ENCODE measurements at places on chromosomes 3 and 15.

DNA sequence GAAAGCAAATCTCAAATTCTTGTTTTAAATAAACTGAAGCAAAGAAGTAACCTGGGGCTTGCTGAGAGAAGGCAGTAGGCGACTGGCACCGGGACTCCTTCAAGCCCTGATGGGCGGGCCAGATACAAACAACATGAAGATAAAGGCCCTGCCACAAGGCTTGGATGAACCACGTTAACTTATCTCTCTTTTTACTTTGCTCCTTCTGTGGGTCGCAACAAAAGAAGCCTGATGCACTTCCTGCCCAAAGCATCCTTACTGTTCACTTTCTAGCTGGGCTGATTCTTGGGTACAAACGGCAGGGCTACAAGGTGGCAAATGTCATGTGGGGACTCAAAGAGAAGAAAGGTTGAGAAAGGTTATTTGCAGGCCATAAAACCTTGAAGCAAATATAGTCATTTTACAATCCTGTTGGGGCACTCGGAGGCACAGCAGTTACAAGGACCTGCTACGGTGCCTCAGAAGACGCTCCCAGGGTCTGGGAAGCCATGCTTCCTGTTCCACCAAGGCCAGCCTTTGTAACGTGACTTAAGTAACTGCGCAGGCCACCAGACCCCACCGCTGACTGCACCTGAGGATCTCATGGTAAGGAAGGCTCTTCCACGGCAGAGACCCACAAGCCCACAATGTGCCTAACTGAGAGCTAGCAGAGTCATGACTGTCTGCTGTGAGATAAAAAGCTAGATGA lies 71.1 kb downstream of the CHSY1 start:
- no peak for DNase-seq

- DNase-seq = no peak
Observed at GRCh38 chr15:99451484-99451883, 114.3 kb upstream of the MEF2A start.

DNA sequence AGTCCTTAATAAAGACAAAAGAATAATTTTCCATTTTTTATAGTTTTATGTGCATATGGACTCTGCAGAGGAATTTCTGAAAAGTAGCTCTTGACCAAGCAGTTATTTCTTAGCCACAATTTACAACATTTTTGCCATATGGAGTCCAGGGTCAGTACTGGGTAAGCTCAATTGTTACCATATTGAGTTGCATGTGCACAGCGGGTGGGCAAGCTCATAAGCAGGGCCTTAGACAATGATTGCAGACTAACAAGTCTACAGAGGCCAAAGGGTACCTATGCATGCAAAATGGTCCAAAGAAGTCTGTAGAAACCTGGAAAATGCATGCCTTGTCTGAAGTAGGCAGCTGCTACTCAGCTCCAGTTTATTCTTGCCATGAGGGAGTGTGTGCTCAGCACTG lies 19.0 kb upstream of the ARHGEF26 start:
- no peak for DNase-seq

DNA sequence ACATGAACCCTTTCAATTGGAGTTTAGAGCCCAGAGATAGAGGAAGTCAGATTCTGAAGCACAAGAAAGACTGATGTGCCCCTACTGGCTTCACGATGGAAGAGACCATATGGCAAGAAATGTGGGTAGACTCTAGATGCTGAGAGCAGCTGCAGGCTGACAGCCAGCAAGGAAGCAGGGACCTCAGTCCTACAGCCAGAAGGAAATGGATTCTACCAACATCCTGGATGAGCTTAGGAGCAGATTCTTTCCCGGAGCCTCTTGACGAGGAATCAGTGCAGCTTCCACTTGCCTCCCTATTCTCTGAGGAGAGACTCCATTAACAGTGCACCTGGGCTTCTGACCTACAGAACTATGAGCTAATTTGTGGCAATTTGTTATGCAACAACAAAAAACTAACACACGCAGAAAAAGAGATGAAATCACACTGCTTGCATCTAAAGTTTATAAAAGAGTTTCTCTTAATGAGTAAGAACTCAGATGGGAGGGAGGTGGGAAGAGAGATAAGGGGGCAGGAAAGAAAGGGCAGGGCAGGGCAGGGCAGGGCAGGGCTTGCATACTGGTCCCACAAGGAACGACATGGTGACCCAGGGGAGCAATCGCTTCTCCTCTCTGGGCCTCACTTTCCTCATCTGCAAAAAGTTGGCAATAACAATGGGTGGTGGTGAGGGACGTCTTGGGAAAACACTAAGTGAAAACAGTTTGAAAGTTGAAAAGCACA lies 440.9 kb downstream of the FOXP1 start:
- DNase-seq = no peak

GRCh38 chr15:83657549-83657948 lies 3.6 kb downstream of the ADAMTSL3 start:
- peak; percentile 12 for DNase-seq

GRCh38 chr15:43105077-43105736 lies 631 bp downstream of the UBR1 start:
- peak; percentile 44 for DNase-seq

DNA sequence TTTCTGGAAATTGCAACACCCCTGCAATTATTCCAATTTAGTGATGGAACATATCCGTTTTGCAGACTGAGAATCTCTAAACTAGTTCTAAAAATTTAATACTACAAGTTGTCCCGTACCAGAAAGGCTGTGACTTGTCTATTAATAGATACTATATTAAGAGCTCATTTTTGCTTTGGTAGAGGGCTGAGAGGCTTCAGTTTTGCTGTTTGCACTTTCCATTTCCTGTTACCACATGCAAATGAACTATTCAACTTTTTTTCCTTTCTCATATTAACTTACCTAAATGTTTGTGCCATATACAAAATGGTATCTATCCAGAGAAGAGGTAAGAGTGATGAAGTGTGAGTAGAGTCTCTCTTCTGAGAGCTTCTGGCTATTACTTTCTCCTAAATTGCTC lies 101.5 kb upstream of the CRBN start:
- peak; percentile 16 for DNase-seq

DNA sequence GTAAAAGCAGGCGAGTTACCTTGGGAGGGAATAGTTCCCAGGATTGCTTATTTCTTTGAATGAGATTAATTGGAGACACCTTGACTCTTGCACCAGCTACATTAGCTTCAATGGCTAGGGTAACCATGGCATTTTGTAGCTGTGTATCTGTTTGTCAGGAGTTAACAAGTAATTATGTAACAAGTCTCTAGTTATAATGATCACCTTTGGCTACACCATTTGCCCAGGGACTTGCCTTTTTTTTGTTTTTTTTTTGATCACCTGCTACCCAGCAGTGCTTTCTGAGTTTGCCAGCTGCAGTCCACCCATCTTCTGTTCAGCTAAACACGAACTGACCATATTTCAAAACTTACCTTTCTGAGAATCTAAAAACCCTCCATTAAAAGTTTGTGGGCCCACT lies 2.2 kb downstream of the MED12L start:
- DNase-seq = no peak

GRCh38 chr15:73564255-73564654 lies 68.9 kb downstream of the NPTN start:
- DNase-seq = no peak

DNA sequence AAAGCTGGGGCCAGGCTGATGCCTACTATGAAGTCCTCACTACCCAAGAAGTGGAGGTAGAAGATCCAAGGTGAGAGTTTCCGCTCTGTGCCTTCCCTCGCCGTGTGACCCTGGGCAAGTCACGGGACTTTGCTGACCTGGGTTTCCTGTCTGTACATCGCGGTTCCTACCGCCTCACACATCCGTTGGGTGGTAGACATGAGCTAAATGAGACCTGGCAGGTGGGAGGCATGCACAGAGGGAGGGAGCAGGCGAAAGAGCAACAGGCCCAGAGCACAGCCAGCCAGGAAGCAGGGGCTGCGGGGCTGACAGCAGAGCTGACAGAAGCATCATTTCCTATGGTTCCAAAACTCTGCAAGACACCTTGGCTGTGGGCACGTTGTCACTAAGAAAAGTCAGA lies 157.3 kb upstream of the BHLHE40 start:
- DNase-seq = no peak

- no peak for DNase-seq
Observed at GRCh38 chr3:40099871-40100270, 209.6 kb upstream of the EIF1B start.

DNA sequence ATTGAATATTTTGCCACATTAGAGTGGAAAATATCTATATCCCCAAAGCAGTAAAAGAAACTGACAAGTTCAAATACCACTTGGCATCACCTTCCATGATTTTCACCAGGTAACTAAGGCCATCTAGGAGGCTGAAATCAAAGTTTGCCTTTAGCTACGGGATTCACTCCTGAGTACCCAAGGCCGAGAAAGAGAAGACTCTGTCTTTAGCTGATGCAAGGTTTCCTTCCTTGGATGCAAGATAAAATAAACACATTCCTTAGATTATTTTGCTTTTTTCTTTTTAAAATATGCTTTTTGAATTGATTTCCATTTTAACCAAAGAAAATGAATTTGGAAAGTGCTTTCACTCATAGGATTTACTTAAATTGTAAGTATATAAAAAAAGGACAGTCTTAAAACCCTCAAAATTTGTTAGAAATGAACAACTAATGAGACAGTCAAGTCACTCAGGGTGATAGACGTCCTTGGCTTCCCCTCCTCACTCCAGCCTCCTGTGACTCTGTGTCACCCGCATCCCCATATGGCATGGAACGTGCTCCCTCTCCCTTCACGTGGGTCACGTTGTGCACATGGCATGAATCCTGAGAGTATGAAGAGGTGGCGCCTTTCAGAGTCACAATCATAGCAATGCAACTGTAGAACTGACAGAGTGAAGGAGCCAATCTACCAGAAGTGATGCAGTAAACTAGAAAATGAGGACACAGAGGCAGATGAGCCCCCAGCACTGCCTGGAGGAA lies 148.4 kb downstream of the RTP4 start:
- no peak for DNase-seq

- DNase-seq = no peak
Observed at GRCh38 chr15:101047301-101047781, 128.2 kb downstream of the LRRK1 start.

DNA sequence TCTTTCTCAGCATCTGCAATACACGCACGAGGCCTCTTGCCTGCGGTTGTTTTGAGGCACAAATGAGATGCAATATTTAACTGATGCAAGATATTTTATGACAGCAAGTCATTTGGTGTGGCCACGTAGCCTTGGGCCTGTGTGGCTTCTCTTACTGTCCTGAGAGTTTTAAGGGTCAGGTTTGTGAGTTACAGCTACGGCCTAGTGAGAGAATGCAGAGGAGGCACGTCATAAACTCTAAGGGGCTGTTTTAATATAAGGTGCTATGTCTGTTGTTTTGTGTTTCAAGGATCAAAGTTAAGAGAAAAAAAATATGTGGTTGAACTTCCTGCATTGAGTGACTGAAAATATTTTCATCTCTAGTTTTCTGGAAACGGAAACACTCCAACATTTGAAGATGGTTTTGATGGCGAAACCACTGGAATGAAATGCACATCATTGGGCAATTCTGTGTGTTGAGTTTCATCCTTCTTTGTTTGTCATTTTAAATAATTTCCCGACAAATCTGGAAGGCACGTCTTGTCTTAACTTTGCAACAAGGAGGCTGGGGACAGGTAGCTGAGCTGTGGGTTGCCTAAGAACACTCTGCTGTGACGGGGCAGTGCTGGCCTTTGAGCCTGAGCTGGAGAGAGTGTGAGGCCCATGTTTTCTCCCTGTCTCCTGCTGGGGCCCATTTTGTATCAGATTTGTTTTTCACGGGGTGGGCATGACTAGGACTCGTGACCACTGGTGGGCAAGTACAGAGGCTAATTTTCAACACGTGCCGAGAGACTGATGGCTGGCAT lies 5.1 kb downstream of the APBA2 start:
- DNase-seq = no peak

DNA sequence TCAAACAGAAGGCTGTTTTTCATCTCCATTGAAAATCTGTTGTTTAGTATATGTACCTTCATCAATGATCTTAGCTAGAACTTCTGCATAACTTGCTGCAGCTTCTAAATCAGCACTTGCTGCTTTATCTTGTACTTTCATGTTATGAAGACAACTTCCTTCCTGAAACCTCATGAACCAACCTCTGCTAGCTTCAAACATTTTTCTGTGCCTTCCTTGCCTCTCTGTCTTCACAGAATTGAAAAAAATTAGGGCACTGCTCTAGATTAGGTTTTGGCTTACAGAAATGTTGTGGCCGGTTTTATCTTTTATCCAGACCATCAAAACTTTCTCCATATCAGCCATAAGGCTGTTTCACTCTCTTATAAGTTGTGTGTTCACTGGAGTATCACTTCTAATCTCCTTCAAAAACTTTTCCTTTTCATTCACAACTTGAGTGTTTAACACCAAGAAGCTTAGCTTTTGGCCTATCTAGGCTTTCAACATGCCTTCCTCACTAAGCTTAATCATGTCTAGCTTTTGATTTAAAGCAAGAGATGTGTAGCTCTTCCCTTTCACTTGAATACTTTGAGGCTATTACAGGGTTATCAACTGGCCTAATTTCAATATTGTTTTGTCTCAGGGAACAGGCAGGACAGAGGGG lies 78.6 kb downstream of the IGSF11 start:
- DNase-seq = no peak

- DNase-seq = no peak
Observed at GRCh38 chr3:26193558-26193957, 403.7 kb downstream of the OXSM start.

DNA sequence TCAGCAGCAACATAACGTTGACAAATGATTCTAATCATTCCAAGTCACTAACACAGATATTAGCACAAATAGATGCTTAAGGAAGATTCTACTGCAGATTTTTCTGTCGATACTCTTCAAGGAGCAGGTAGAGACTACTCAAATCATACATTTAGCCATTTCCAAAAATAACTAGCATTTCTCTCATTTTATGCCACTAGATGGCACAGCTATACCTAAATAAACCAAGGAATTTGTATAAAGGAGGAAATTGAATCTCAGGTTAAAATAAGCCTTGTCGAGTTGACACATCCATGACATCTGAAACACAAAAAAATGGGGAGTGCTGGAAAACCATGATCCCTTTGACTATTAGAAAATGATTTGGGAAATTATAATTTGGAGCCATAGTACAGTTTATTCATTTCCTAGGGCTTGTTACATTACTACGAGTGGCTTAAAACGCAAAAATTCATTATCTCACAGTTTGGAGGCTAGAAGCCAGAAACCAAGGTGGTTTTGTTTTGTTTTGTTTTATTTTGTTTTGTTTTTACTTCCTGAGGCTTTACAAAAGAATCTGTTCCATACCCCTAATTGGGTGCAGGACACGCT lies 59.5 kb upstream of the STRIT1 start:
- DNase-seq = peak; percentile 43

- DNase-seq = peak; percentile 65
Observed at GRCh38 chr3:189404797-189405484, 226.2 kb upstream of the TP63 start.

DNA sequence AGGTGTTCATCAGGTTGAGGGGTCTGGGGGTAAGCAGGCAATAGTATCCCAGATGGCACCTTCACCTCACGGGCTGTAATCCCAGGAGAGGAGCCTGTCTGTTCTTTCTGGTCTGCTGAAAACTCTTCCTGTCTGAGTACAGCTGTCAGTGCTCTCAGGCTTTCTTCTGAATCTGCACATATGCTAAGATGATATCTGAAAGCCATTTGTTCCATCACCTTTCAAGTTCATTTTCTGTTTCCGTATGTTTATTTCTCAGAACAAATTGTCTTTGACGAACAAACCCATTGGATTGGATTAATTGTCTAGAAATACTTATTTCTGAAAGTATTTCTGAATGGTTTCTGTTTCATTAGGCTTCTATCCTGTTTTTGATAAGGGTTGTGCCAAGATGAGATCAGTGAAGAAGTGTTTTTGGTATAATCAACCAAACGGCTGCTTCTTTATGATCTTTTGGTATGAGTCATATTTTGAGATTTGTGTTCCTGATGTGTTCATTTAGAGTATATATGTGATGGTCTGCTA lies 13.3 kb downstream of the ZNF592 start:
- DNase-seq = peak; percentile 64

- no peak for DNase-seq
Observed at GRCh38 chr15:86162641-86163040, 83.0 kb downstream of the AGBL1 start.
